CD4-positive, alpha-beta T cell treated with Interleukin-4 for 1 hour (primary cell): ENCODE measurements at places on chromosomes 2 and 18.
A peak's percentile ranks its signal among the peaks of the same experiment; 100 is the strongest.

GRCh38 chr18:59950215-59950944 is 50.6 kb downstream of the PMAIP1 start:
- no peak for DNase-seq

DNA sequence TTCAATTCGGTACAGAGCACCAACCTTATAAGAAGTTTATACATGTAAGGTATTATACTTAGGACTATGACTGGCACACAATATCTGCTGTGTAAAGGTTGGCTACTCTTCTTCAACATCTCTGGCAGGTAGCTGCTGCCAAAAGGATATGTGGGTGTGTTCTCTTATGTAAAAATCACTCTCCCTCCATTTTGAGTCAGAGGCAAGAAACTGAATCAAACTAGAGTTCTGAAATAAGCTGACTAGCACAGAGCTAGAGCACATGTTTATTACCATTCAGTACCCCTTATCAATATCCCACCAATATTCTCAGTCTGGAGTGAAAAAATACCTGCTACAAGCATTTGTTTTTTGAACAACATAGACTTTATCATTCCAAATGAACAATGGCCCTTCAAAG is 38.0 kb upstream of the PCBP1 start:
- DNase-seq: no peak

DNA sequence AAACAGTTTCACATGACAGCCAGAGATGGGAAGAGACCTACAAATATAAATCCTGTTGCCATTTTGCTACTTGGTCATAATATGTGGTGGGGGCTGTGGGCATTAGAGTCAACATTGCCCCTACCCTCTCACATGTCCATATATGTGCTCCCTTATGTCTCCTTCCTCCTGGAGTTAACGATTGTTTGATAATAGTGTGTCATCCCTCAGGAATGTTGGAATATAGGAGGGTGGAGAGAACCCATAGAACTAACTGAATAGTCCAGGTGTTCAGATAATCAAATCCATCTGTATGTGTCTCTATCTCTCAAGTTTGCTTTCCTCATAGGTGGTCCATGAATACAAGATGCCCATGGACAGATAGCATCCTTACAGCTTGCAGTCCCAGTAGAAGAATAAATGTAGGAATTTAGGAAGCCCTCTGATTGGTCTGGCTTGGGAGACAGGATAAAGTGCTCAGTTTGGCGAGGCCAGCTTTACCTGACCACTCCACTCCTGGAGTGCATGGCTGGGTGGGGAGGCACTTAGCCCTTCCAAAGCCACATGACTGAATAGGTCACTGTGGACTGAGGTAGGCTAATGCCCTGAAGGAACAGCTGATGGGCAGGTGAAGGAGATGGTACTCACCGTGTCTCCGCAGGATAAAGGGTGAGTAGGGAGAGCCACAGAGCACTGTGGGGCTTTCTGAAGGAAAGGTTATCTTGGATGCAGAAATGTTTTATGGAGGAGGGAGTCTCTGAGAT is 166.9 kb downstream of the CDCA7 start:
- no peak for DNase-seq

DNA sequence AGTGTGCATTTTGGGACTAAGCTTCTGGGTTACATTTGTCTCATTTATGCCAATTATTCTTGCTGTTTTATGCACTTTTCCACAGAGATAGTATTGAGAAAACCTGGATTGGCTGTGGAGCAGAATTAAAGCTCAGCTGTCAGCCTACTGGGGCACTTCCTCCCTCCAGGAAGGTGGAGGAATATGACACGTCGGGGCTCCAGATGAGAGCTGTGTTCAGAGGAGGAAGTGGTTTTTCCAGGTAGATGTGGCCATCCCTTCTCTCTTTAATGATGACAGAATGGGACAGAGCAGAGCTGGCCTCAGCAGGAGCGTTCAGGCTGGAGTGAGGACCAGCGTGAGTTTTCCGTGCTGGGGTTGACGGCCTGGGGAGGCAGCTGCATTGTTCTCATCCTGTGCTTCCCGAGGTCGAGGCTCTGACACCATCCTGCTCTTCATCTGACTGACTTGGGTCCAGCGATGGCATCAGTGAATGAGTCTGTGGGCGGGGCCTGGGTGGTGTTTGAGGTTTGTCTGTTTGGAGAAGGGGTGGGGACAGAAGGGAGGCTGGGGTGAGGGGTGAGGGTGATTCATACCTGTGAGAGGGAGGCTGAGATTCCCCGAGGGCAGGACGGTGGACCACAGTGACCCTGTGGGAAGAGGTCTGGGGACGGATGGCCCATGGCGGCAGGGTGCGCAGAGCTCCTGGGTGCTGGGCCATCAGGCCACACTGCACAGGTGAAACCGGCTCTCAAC is 207.0 kb downstream of the LDLRAD4 start:
- DNase-seq: no peak

DNA sequence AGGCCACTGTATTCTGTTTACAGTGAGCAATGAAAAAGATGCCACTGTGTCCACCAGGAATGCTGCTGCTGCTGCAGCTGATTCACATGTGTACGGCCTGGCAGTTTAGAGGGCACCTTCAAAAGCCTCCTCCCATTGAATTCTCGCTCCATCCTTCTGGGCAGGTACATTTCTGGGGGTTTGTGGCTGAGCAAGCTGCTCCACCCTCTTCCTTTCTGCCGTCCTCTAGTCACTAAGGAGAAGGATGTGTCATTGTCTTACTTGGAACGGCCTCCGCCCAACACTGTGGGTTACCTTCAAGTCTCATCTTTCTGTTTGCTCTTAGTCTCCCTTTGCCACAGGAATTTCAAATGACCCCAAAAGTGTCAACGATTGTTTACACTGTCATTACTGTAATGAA is 182.0 kb downstream of the ZBTB7C start:
- no peak for DNase-seq

GRCh38 chr2:95354469-95354901 is 48.0 kb upstream of the FAHD2A start:
- no peak for DNase-seq

- DNase-seq: no peak
Measured at GRCh38 chr2:40361478-40361877, 90.4 kb downstream of the SLC8A1 start.

- no peak for DNase-seq
Measured at GRCh38 chr2:133599811-133600210, 31.5 kb upstream of the NCKAP5 start.

DNA sequence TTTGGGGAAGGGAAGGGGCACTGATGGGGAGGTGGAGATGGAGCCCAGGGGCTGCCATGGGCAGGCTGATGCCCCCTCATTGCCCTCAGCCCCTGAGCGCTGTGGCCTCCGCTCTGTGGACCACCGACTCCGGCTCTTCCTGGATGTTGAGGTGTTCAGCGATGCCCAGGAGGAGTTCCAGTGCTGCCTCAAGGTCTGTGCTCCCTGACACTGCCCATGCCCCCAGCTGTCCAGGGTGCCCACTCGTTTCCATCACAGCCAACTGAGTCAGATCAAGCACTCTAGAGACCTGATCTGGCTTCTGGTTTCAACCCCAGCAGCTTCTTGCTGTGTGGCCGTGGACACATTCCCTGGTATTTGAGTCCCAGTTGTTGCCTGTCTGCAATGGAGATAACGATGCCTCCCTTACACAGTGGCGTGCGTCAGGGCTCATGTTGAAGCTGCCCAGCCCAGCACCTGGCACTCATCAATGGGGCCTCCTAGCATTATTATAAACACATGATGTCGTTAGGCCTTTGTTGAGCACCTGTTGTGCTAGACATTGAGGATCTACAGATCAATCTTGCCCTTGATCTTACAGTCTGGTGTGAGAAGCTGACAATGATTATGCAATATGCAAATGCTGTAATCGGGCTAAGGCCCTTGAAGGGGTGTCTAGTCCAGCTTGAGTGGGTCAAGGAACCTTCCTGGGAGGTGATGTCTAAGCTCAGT is 14.4 kb downstream of the STK11IP start:
- DNase-seq: no peak

- no peak for DNase-seq
Measured at GRCh38 chr2:216031960-216032689, 18.8 kb upstream of the MREG start.

GRCh38 chr2:71460595-71461303 is 7.4 kb downstream of the DYSF start:
- no peak for DNase-seq

- DNase-seq: no peak
Measured at GRCh38 chr2:128445523-128445900, 126.8 kb upstream of the HS6ST1 start.

- no peak for DNase-seq
Measured at GRCh38 chr2:204313256-204313655, 232.0 kb upstream of the PARD3B start.

DNA sequence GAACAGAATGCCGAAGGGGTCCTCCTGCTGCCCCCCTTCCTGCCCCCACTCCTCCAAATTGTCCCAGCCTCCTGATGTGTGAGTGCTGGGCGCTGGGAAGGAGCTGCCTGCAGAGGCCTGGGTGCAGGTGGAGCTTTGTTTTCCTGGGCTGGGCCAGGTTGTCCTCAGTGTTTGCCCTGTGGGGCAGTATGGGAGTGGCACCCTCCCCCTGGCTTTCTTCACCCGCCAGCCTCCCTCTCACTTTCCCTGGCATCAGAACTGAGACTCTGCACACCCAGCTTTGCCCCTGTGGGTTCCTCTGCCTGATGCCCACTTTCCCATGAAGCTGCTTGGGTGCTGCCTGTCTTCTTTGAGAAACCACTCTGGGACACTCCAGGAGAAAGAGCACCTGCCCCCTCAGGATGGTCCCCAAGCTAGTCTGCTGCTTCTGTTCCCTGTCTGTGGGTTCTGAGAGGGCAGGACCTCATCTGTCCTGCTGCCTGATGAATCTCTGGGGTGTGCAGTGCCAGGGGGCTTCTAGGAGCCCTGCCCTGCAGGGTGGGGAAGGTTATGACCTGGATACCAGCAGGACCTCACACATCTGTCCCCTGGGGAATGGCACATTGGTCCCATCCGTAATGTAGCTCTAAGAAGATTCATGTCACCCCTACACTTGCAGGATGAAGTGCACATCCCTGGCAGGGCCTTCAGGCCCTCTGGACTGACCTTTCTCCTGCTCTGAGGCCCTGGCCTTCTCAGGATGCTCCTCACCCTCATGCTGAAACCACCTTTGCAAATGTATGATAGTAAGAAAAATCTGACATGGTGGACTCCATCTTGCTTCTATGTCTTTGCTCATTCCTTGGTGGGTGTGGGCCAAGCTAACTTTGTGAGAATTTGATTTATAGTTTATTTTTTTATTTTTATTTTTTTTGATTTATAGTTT is 146.8 kb upstream of the HS6ST1 start:
- no peak for DNase-seq

DNA sequence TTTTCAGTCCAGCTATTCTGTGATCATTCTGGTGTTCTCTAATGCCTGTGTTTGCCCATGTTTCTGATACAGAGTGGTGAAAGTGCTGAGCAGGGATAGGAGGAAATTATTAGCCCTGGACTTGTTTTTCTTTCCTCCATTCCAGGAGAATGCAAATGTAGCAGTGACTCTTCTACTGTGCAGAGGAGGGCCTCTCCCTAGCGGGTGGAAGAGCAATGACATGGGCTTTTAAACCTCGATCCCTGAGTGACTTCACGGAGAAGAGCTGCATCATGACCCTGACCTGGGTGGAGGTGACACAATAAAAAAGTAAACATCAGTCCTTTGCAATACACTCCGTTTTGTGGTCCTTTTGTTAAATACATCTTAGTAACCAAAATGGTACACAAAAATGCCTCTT is 68.0 kb upstream of the NETO1 start:
- DNase-seq: no peak

GRCh38 chr2:15650616-15651366 is 59.1 kb downstream of the DDX1 start:
- no peak for DNase-seq

DNA sequence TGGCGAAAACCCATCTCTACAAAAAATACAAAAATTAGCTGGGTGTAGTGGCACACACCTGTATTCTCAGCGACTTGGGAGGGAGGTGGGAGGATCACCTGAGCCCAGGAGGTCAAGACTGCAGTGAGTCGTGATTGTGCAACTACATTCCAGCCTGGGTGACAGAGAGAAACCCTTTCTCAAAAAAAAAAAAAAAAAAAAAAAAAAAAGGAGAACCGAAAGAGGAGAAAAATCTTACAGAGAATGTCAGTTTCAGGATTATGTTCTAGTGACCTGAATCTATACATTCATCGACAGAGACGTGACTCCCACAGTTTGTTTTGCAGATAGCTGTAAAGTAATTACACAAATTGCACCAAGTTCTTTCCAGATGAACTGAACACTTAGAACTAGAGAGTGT is 187.8 kb downstream of the FTCDNL1 start:
- no peak for DNase-seq

- no peak for DNase-seq
Measured at GRCh38 chr2:105621038-105621437, 123.7 kb upstream of the NCK2 start.

- no peak for DNase-seq
Measured at GRCh38 chr2:64737547-64737946, 83.8 kb upstream of the SERTAD2 start.

- no peak for DNase-seq
Measured at GRCh38 chr2:109134741-109135358, 5.8 kb downstream of the SH3RF3 start.

- DNase-seq: peak; percentile 7
Measured at GRCh38 chr2:58762176-58762781, 521.2 kb upstream of the FANCL start.
